ENCODE measurements at places on chromosomes 6 and 20.

DNA sequence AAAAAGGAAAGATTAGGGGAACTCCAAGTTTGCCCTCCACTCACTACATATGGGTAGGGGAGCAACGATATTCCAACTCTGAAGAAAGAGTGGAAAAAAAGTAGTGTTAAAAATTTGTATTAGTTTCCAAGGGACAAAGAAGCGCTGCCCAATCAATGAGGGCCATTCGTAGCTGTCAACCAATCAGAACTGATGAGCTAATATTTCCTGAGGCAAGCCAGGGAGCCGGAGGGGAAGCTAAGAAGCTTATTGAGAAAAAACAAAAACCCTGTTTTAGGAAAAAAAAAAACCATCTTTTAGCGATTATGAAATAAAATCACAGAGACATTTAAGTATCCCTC, 59.5 kb downstream of the TRIM38 start:
- DNase-seq = peak; percentile 83

DNA sequence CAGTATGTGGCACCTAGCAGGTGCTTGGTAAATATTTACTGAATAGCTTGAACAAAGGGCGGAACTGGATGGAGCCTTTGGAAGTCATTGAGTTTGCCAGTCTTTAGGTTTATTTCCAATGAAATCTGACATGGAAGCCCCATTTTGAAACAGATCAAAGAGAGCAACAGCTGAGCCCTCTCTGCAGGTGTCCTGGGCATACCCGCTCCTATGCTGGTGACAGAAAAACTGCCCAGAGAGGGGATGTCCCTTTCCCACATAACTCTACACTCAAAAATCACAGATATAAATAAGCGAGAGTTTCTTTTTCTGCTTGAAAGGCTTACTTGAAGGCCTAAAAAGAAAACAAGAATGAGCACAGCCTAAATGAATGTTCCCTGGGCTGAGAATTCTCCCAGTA, 53.0 kb upstream of the RALY start:
- DNase-seq = no peak

- DNase-seq = no peak
Measured at GRCh38 chr20:6038256-6038655, 15.6 kb downstream of the LRRN4 start.

DNA sequence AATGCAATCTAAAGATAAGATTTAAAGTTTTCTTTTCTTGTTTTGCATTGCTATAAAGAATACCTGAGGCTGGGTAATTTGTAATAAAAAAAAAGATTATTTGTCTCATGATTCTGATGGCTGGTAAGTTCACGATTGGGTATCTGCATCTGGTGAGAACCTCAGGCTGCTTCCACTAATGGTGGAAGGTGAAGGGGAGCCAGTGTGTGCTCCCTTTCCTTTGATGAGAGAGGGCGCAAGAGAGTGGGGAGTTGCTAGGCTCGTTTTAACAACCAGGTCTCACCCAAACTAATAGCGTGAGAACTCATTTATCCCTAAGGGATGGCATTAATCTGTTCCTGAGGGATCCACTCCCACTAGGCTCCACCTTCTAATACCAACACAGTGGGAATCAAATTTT, 353.2 kb downstream of the BTBD3 start:
- no peak for DNase-seq

DNA sequence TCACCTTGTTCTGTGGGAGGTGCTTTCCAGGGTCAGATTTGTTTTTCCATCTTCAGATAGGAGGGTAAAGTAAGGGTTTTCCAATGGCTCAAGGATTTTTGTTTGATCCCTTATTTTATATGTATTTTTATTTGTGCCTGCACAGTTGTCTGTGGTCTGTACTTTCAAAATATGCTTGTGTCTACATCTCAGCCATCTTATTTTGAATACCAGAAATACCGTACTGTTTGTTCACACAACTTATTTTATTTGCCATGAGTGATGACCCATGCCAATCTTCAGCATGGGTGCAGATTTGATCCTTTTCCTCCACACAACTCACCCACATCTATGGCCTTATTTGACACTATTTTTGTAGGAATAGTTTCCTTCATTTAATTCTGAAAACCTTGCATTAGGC, 72.2 kb upstream of the PTCHD4 start:
- no peak for DNase-seq

- no peak for DNase-seq
Measured at GRCh38 chr20:38725148-38725901, 1.0 kb downstream of the SLC32A1 start.

DNA sequence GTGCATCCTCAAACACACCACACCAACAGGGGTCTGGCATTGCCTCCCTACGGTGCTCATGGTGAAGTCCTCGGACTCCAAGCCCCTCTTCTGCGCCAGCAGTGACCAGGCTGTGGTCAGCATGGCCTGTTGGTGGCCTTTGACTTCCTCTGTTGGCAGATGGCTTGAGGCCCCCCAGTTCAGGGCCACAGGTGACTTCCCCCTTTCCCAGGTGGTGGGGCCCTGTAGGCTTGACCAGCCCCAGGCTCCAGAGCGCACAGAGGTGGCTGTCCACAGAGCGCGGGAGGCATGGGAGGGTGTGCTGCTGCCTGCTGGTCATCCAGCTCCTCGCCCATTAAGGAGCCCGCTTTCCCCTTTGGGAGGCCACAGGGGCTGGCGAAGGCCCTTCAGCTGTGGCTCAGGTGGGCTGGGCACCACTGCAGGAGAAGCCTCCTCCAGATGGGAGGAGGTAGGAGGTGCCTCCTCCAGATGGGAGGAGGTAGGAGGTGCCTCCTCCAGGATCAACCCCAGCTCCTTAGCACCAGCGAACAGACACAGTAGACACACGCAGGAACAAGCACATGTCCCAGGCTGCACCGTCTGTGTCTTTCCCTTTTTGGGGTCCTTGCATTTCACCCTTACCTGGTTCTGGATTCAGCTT, 52.1 kb upstream of the BHLHE23 start:
- no peak for DNase-seq

All from stromal cell of bone marrow (primary cell).